Stimulated activated naive CD4-positive, alpha-beta T cell treated with Interleukin-2 at 50 U/mL for 16 hours (primary cell): ENCODE measurements at places on chromosomes 7 and 10.

- DNase-seq: no peak
Observed at GRCh38 chr10:44517635-44518034, 132.7 kb upstream of the CXCL12 start.

- no peak for DNase-seq
Observed at GRCh38 chr7:82175319-82175718, 268.3 kb downstream of the CACNA2D1 start.

DNA sequence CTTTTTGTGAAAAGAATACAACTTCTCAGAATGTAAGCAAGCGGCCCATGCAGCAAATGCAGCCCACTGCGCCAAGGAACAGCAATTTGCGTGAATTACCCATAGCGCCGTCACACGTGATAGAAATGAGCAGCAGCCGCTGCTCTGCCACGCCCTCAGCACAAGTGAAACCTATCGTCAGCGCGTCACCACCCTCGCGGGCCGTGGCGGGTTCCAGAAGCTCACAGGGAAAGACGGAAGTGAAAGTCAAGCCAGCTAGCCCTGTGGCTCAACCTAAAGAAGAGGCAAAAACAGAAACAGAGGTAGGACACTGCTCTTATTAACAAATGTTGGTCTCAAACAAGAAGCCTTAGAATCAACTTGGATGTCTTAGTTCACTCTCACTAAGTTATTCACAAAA is 70.5 kb downstream of the SHH start:
- no peak for DNase-seq

GRCh38 chr10:123517426-123517825 is 148.7 kb upstream of the GPR26 start:
- no peak for DNase-seq

- no peak for DNase-seq
Observed at GRCh38 chr7:130490888-130491804, 739 bp upstream of the MEST start.

DNA sequence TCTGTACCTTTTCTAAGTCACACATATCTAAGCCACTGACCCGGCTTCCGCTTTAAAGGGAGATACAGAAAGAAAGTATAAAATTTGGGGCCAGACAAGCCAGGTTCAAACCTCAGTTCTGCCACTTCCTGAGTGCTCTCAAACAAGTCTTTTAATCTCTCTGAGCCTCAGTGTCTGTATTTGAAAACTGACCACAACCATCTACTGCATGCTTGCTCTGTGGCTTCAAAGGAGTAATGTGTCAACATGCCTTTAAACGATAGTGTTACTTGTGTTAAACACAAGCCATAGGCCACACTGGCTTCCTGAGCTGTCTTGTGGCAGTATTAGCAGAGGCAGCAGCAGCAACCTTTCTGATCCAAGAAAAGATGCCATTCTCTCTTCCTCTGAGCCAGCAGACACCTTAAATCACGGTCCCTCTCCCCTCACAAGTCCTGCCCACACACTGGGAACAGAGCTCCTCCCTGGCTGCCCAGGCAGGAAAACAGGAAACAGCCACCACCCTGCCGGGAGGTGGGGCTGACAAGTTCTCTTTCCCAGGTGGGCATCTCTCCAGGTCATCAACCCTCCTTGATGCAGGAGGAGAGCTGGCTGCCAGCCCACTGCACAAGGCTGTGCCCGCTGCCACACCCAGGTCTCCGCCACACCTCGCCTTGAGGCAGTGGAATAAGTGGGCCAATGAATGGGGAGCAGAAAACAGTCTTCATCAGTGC is 10.7 kb downstream of the HIP1 start:
- no peak for DNase-seq

DNA sequence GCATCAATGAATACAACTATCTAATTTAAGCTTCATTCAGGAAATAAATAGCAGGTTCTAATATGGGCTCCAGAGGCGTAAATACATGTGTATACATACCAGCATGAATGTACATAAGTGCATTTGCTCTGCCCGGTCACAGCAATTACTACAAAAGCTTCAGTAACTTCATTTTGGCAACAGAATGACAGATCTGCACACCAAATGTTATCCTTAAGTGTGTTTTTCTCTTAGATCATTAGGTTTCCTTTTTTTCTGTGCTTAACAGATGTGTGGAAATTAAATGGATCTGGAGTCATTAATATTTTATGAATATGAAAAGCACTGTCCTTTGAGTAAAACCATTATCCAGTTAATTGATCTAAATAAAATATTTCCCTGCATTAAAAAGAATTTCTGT is 159.0 kb upstream of the MEOX2 start:
- no peak for DNase-seq

- no peak for DNase-seq
Observed at GRCh38 chr10:95400787-95401186, 110.0 kb upstream of the PDLIM1 start.

- DNase-seq: no peak
Observed at GRCh38 chr10:122706467-122706866, 6.8 kb upstream of the C10orf120 start.

GRCh38 chr7:55351263-55351662 is 13.9 kb upstream of the LANCL2 start:
- no peak for DNase-seq

- DNase-seq: no peak
Observed at GRCh38 chr10:121804460-121804859, 123.4 kb downstream of the ATE1 start.

- DNase-seq: no peak
Observed at GRCh38 chr10:74589851-74590250, 236.5 kb upstream of the KAT6B start.

- DNase-seq: no peak
Observed at GRCh38 chr7:44085546-44085945, 3.2 kb upstream of the POLM start.

DNA sequence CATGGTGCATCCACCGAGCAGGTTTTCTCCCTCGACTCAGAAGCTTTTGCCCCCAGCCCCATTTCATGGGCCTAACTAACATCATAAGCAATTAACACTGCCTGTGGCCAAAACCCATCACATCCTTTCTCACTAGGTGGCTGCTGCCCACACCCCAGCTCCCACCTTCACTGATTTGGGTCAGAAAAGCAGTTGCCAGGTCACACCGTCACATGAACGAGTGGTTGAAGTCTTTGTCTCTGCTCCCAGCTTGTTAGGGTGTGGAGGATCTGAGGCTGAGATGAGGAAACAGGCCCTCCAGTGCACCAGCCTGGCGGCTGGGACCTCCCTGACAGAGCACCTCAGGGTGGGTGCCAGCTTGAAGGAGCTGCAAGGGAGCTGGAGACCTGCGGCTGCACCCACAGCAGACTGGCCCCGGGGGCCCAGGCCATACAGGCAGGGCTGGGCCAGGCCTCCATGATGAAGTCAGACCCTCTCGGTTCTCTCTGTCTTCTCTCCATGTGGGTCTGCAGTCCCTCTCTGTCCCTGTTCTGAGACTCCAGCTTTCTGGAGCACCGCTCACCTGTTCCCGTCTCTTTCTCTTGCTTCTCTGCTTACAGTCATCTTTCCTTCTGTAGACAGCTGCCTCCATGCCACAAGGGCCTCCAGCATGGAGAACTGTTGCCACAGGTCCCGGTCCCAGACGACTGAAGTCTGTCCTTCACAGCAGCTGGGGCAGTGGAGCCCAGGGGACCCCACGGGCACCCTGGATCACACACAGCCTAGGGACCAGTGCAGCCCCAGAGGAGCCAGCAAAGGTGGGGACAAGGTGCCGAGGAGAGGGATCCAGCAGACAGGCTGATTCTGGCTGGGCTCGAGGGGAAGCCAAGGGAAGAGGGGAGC is 13.8 kb upstream of the INPP5A start:
- no peak for DNase-seq

DNA sequence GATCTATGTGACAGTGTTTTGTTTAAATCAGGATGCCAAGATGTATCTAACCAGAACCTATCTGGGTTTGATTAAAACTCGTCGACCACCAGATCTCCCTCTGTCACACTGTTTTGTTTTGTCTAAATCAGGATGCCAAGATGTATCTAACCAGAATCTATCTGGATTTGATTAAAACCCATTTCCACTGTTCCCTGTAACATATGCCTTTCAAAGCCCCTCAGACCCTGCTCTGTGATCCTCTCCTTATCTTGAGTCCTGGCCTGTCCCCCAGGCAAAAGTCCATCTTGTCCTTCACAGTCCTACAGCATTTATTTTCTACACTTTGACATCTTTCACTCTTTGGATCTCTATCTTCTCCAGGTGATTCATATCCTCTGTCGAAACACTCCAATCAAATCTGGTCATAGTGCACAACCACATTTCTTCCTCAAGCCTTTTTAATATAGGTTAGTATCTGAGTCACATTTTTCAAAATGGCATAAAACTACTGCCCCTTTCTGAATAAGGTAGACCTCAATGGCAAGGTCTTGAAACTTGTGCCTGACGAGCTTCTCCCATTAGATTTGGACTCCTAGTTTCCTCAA is 32.5 kb downstream of the ERLIN1 start:
- DNase-seq: no peak

GRCh38 chr10:132036887-132037675 is 28.7 kb upstream of the JAKMIP3 start:
- DNase-seq: no peak

DNA sequence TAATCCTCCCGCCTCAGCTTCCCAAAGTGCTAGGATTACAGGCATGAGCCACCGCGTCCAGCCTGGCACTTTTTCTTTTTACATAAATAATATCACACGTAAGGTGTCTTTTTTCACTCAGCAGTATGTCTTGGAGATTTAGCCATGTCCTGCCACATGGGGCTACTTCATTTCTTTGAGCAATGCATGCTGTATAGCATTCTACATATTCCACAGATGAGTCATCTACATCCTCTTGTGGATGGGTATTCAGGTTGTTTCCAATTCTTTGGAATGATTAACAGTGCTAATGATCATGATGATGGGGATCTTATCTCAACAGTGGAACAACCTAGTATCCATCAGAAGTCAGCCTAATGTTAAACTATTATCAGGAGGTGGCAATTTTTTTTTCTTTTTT is 50.8 kb downstream of the ZNF503 start:
- DNase-seq: no peak

DNA sequence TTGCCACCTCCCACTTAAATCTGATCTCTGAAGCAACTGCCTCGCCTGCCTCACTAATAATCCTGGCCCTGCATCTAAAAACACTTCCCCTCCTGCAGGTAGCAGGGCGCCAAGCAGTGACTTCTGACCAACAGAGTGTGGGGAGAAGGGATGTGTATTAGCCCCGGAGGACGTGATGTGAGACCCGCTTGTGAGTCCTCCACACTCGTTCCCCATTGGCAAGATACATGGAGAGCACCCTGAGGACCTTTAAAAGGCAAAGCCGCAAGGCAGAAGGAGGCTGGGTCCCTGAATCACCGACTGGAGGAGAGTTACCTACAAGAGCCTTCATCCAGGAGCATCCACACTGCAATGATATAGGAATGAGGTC is 6.1 kb upstream of the PILRA start:
- no peak for DNase-seq

DNA sequence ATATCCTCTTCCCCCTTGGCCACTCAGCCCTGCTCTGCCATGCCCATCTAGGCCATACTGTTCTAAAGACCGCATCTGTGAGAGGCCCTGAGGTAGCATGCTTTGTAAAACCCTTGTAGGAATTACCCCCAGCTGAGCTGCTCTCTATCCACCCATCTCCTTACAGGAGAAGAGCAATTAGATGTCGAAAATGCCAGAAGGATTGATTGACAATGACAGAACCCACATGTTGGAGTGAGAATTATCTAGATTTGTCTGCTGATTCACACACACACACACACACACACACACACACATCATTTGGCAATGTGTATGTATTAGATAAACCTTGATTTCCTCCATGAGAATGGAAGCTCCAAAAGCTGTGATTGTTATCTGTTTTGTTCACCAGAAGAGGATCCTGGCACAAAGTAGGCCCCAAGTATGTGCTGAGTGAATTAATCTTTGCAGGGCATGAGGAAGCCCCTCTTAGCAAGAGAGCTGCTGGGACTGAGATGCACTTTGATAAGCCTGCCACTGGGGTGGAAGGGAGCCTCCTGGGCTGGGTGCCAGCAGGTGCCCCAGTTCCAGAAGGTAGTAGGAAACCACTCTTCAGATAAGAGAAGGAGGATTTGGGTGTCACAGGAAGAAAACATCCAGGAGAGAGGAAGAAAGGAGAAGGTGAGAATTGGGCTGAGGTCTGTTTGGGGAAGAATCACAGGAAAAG is 187.5 kb upstream of the ADO start:
- no peak for DNase-seq

DNA sequence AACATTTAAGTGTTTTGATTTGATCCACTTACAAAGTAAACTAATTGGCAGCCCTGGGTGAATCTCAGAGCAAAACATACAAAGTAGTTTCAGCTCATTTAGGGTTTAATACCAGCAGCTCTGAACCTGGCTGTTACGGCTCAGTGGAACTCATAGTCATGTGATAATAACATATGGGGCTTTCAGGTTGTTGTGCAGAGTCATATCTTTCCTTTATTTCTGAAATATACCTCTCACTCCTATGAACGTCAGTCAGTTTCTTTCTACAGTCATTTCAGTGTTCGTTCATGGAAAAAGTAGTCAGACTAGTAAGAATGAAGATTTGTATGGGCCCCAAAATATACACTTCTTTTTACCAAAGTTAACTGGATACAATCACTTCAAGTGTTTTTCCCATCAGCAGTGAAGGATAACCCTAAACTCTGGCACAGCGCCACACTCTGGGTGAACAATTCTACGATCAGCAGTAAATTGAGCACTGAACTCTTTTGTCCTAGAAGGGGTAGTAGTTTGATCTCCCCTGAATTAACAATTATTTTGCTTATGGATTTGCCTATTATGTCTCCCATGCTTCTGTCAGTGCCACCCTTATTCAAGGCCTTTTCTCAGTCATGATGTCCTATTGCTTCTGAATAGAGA is 218.6 kb downstream of the THSD7A start:
- no peak for DNase-seq

DNA sequence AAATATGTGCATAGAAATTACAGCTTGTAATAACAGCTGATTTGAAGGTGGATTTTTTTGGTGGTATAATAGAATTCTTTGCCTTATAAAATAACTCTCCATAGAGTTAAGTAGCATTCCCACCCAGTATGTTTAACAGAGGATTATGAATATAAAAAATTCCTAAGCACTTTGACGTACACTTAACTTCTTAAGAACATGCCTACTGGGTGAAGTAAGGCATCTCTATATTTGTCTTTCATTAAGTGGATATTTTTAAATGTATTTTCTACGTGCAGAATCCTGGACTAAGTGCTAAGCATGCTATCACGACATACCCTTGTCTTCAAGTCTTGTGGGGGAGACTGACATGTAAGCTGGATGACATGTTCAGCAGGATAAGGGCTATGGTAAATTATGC is 217.7 kb upstream of the BMPER start:
- no peak for DNase-seq

DNA sequence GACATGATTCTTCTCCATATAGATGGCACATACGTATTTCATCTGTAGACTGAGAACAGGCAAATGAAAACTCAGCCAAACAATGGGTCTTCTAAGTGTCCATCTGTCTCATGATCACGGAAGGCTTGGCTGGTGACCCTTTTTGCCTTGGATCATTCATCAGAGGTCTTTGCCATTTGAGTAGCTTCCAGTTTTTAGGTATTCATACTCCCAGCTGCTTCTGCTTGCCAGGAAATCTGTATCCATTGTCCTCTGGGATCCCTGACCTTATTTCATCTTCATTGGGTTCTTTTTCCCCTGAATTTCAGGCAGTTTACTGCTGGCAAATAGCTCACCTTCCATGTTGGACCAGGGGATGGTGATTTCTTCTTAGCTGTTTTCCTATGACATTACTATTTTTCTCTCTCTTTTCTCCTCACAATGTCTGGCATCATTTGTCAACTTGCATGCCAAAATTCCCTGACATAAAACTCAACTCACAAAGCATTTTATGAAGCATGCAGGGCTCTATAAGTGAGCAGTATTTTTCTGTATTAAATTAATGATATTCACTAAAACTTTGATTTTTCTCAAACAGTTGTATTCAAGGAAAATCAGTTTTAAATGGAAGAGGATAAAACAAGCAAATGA is 241.2 kb downstream of the DNAJB9 start:
- no peak for DNase-seq
